Amniotic stem cell (primary cell): ENCODE measurements at places on chromosomes 2 and 18.

- DNase-seq: no peak
Observed at GRCh38 chr18:76420898-76421684, 74.0 kb downstream of the ZNF516 start.

- DNase-seq: no peak
Observed at GRCh38 chr2:170404846-170405245, 226.9 kb downstream of the MYO3B start.

GRCh38 chr2:73852020-73852419, 23.3 kb downstream of the STAMBP start:
- DNase-seq: peak; percentile 28

- DNase-seq: no peak
Observed at GRCh38 chr2:79620679-79621078, 107.8 kb downstream of the CTNNA2 start.

DNA sequence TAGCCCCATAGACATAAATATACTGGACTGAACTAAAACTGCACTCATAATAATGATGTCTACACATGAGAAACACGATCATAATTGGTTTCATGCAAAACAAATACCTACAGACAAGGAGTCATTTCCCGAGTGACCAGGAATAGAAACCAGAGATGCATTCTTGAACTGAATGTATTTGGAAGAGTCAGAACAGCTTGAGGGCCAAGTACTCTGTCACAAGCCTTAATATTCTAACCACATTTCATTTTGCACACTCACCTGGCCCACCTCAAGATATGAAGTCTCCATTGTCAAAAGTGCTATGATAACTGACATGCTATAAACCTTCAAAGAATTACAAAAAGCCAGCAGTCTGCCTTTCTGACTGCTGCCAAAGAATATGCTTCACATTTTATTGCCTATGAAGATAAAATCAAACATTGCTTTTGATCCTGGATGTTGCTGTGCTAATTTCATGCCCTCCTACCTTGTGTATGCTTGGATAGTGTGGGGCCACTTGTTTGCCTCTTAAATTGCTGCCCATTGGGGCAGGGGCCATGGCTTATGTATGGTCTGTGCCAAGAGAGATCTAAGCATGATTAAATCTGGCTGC, 18.9 kb upstream of the ASAP2 start:
- DNase-seq: no peak

- DNase-seq: no peak
Observed at GRCh38 chr18:47882641-47883040, 47.8 kb downstream of the SMAD2 start.

- DNase-seq: no peak
Observed at GRCh38 chr2:233922471-233922870, 5.3 kb downstream of the TRPM8 start.

GRCh38 chr2:151922845-151923666, 94.8 kb upstream of the ARL5A start:
- no peak for DNase-seq

- DNase-seq: peak; percentile 24
Observed at GRCh38 chr2:58042486-58042970, 4.1 kb upstream of the VRK2 start.

GRCh38 chr2:170862286-170862902, 45.7 kb downstream of the GAD1 start:
- no peak for DNase-seq

- DNase-seq: peak; percentile 28
Observed at GRCh38 chr2:1744446-1745170, at the start of gene PXDN. PXDN (minus strand) TSS chr2:1744515; CDS start chr2:1744455, 60 bp downstream.

- DNase-seq: no peak
Observed at GRCh38 chr2:7450833-7451190, 533.6 kb downstream of the RNF144A start.

- peak; percentile 70 for DNase-seq
Observed at GRCh38 chr2:9638532-9638931, 7.7 kb upstream of the YWHAQ start.

DNA sequence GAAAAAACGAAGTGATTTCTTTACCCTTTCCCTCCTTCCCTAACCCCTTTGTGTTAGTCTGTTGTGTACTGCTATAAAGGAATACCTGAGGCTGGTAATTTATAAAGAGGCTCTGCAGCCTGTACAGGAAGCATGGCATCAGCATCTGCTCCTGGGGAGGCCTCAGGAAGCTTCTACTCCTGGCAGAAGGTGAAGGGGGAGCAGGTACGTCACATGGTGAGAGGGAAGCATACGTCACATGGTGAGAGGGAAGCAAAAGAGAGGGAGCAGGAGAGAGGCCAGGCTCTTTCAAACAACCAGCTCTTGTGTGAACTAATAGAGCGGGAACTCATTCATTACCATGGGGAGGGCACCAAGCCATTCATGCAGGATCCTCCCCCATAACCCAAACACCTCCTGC, 126.2 kb downstream of the CAPN13 start:
- DNase-seq: no peak

DNA sequence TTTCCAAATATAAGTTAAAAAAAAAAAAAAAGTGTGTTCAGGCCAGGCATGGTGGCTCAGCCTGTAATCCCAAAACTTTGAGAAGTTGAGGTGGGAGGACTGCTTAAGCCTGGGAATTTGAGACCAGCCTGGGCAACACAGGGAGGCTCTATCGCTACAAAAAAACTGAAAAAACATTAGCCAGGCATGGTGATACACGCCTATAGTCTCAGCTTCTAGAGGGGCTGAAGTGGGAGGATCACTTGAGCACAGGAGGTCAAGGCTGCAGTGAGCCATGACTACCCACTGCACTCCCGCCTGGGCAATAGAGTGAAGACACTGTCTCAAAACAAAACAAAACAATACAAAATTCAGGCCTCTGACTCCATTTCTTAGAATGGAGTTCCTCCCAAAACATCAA, 9.2 kb downstream of the USP37 start:
- DNase-seq: no peak

GRCh38 chr18:32770054-32770665, 2.7 kb downstream of the KLHL14 start:
- DNase-seq: no peak

- no peak for DNase-seq
Observed at GRCh38 chr2:199348871-199349270, 108.9 kb downstream of the SATB2 start.

GRCh38 chr2:26521913-26522180, 43.9 kb upstream of the OTOF start:
- no peak for DNase-seq

DNA sequence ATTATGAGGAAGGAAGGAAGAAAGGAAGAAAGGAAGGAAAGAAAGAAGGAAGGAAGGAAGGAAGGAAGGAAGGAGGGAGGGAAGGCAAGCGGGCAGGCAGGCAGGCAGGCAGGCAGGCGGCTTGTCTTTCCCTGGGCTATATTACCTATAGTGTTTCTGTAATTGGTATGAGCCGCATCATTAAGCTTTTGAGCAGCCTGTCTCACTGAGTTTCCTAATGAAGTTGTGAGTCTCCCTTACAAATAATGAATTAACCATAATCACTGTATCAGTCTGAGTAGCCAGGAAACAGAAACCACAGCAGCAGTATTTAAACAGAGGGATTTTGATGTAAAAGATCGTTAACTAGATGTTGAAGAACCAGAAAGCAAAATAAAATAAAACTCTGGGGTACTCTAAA, 11.8 kb upstream of the SULT1C3 start:
- no peak for DNase-seq

- no peak for DNase-seq
Observed at GRCh38 chr18:55387139-55387984, 200.6 kb downstream of the TCF4 start.

DNA sequence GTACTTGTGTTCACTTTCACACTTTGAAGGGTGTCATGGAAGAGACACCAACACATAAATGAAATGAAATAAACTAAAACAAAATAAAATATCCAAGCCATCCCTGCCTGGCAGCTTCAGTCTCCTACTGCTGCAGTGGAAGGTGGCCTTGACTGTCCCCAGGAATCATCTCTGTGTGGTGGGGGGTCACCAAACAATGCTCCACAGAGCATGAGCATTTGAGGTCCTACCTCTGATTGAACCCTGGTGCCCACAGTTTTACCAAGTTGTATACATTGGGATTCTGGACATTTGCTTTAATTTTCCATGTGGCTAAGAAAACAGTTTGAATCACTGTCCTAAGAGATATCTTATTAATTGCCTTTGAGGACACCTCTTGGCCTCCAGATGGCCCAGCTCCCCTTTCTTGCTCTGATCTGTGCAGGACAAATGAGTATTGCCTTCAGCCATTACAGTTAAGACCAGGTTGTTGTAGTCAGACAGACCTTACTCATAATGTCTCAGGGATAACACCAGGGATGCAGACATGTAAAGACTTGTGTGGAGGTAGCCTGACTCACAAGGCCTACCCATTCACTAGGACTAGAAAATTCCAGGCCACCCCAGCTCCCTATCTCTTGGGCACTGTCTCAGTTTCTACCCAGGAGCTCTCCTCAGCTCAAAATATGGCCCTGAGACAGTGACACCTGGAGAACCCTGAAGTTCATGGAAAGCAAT, 195.0 kb downstream of the MYCN start:
- no peak for DNase-seq

- no peak for DNase-seq
Observed at GRCh38 chr2:222479859-222480258, 55.5 kb downstream of the SGPP2 start.

- DNase-seq: no peak
Observed at GRCh38 chr18:23036660-23037201, 98.6 kb upstream of the CABLES1 start.

GRCh38 chr18:25341831-25342230, 10.1 kb downstream of the ZNF521 start:
- DNase-seq: no peak

DNA sequence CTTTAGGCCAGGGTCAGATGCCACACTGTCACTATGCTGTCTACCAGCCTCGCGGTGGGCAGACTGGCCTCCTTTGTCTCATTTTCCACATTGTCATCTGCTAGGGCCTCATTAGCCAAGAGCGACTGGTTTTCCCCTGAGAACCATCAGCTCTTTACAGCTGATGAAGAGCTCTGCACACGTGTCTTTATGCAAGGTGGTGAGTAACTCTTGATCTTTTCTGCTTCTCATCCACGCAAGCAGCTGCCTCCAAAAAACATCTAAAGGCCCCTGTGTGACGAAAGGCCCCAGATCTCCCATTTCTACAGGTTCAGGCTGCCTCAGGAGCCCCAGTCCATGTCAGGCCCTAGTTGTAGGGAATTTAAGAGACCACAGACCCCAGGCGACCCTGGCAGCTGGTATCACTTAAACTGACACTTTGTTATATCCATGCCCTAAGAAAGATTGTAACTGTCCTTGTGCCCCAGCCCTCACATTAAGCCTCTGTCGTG, 52.9 kb downstream of the DPYSL5 start:
- DNase-seq: no peak

DNA sequence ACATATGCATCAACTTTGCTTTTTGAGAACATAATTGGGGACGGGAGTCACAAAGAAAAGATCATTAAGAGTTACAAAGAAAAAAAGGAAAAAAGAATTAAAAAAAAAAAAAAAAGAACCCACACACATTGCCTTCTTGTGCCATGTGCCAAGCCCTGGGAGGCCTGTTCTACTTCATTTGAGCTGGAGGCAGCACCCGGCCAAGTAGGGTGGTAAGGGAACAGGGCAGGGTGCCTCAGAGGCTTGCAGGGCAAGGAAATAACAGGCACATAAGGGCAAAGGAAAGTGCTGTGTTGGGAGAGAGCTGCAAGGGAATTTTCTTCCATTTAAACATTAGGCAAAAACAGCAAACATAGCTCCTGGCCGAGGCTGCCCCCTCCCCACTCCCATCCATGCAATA, 418.0 kb downstream of the TMEM182 start:
- DNase-seq: no peak

- DNase-seq: no peak
Observed at GRCh38 chr18:57831597-57832377, 28.7 kb upstream of the ATP8B1 start.

DNA sequence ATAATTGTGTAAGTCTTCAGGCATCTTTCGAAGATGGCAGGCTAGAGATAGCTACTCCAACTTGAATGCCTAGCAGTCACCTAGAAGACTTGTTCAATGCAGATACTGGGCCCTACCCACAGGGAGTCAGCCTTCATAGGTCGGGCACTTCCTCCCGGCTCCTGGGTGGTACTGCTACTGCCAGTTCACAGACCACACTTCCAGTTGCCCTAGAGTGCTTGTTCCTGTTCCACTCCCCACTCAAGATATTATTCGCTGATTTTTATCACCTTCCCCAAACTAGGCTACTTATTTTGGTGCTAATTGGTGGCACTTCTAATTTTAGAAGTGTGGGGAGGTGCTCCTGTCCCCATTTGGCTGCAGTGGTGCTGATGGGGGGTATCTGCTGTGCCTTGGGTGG, 34.2 kb downstream of the INPP4A start:
- DNase-seq: no peak

- DNase-seq: no peak
Observed at GRCh38 chr2:5946225-5947115, 254.3 kb downstream of the SOX11 start.

DNA sequence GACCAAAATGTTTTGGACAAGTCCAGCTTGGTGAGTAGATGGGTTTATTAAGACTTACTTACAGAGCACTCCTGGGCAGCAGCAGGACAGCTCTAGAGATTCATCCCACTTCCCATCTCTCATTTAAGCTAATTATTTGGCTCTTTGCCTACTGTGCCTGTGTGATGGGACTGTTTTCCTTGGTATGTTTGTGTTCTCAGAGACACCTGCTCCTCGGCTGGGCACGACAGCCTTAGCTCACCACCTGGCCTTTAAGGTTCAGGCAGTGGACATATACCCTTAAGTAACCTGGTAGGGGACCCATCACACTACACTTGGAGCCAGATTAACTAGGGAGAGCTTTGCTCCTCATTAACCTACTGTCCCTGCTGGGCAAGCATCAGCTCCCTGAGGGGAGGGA, 41.7 kb upstream of the EFEMP1 start:
- no peak for DNase-seq

DNA sequence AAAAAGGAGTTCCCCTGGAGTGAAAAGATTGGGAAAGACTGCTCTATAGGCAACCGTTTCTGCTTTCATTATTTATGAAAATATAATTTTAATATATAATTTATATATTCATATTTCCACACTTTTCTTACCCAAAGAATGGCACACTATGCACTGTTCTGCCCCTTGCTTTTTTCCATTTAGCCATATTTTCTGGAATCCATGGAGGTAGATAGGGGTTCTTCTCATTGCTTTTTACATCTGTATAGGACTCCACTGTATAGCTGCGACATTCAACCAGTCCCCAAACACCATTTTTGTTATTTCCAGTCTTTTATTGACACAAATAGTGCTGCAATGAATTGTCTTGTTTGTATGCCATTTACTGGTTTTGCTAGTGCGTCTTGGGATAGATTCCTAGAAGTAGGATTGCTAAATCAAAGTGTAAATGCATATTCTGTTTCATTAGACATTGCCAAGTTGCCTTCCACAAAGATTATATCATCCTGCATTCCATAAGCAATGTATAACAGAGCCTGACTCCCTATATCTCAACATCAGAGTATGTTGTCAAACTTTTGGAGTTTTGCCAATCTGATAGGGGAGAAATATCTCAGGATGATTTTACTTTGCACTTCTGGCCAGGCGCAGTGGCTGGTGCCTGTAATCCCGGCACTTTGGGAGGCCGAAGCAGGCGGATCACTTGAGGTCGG, 26.6 kb upstream of the TCF7L1 start:
- no peak for DNase-seq
